ENCODE measurements at places on chromosomes 16 and 17. TPM values are rescaled to one million over a fixed set of nuclear protein-coding genes. Genes with fewer than 3 reads are reported as not detected.

Gene HEATR9
- total RNA-seq = 2.6 TPM

Gene AATK
- 0.55 TPM for total RNA-seq

Gene SNTB2
- 13.6 TPM for total RNA-seq

Gene LGALS9B
- total RNA-seq = not detected

Gene TOM1L1
- total RNA-seq = 0.33 TPM

Gene DDX42
- 122 TPM for total RNA-seq

Gene KRT222
- not detected for total RNA-seq

DNA sequence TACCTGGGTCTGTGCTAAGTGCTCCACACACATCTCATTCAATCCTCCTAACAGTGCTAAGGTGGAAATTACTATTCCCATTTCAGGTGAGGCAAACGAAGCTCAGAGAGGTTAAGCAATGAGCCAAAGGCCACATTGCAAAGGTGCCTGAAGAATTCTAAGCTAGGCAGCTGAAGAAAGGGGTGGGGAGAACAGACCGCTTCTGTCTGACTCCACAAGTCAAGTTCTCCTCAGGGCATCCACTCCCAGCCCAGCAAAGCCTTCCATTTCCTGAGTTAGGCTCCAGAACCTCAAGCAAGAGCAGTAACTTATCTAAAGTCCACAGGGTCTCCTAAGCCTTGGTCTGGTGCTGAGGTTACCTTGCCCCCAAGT lies 27.0 kb upstream of the MRPS23 start:
- no peak for DNase-seq
- H3K27ac ChIP-seq = no peak overlapping the region
- no peaks in the 10 kb centered on the region for H3K36me3 ChIP-seq

- H3K27ac ChIP-seq = no peak overlapping the region
- no peaks in the 10 kb centered on the region for H3K36me3 ChIP-seq
- no peaks in the 10 kb centered on the region for H3K27me3 ChIP-seq
- H3K4me1 ChIP-seq = peaks cover 36% of the 10 kb centered on the region
- H3K4me3 ChIP-seq = no peak overlapping the region
- no peak for DNase-seq
These were observed 9.3 kb downstream of the ZCCHC14 start for GRCh38 chr16:87483481-87483880.

DNA sequence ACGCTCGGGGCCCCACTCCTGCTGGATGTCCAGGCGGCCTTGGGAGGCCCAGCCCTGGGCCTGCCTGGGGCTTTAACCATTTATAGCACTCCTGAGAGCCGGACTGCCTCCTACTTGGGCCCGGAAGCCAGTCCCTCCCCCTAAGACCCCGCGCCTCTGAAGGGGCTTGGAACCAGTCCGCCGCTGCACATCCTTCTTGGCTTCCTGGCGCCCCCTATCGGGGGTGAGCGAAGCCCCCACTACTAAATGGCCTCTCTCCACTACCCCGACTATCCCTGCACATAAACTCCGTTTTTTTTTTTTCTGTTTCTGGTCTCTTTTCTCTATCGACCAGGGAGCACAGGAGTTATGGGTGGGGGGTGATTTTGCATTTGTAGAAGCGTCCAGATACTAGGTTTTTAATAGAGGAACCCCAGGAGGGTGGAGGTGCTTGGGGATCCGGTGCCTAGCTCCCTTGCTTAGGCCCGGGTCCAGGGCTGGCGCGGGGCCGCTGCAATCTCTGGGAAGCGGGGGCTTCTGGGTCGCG lies 633 bp upstream of the NOL3 start:
- peak overlapping the region; percentile 37 for H3K4me3 ChIP-seq
- no peaks in the 10 kb centered on the region for H3K36me3 ChIP-seq
- H3K27me3 ChIP-seq = peaks cover 60% of the 10 kb centered on the region
- peaks cover 35% of the 10 kb centered on the region for H3K4me1 ChIP-seq
- peak overlapping the region; percentile 57 for H3K27ac ChIP-seq

GRCh38 chr17:63476854-63477479 lies at the start of gene ACE:
TSS of gene ACE (plus strand) at chr17:63477061. CDS start at chr17:63477095, 34 bp downstream.
- peaks cover 7% of the 10 kb centered on the region for H3K27me3 ChIP-seq
- peaks cover 14% of the 10 kb centered on the region for H3K4me1 ChIP-seq
- no peak within 1 kb of the TSS for H3K4me3 ChIP-seq
- H3K27ac ChIP-seq = no peak within 1 kb of the TSS

GRCh38 chr17:45108595-45109521 lies 23.5 kb downstream of the PLCD3 start:
- no peak overlapping the region for H3K4me3 ChIP-seq
- H3K27me3 ChIP-seq = no peaks in the 10 kb centered on the region
- H3K36me3 ChIP-seq = peaks cover 18% of the 10 kb centered on the region
- H3K4me1 ChIP-seq = no peaks in the 10 kb centered on the region

- no peak for DNase-seq
- no peaks in the 10 kb centered on the region for H3K36me3 ChIP-seq
- no peak overlapping the region for H3K4me3 ChIP-seq
- H3K27me3 ChIP-seq = peaks cover 4% of the 10 kb centered on the region
These were observed 164.2 kb upstream of the LHX1 start for GRCh38 chr17:36773039-36773438.

- no peaks in the 10 kb centered on the region for H3K27me3 ChIP-seq
- H3K27ac ChIP-seq = no peak overlapping the region
- no peaks in the 10 kb centered on the region for H3K4me1 ChIP-seq
These were observed 69.2 kb upstream of the KIFC3 start for GRCh38 chr16:57871456-57871855.

GRCh38 chr17:77303620-77304019 lies 162.9 kb downstream of the SEC14L1 start:
- no peak overlapping the region for H3K4me3 ChIP-seq
- no peaks in the 10 kb centered on the region for H3K36me3 ChIP-seq
- no peak for DNase-seq
- H3K4me1 ChIP-seq = no peaks in the 10 kb centered on the region
- H3K27ac ChIP-seq = no peak overlapping the region
- no peaks in the 10 kb centered on the region for H3K27me3 ChIP-seq

DNA sequence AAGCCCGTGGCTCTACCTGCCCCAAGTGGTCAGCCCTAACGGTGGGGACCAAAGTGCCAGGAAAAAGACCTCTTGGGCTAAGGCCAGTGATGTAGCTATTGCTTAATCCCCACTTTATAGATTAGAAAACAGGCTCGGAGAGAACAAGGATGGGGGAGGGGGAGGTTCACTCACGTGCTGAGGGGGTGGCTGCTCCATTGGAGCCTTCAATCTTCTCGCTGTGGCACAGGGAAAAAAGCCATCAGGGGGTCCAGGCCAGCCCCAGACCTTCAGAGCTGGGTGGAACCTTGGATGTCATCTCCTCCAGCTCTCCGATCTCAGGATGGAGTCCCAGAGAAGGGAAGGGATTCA lies 45.9 kb downstream of the SRCIN1 start:
- peak overlapping the region; percentile 89 for H3K4me3 ChIP-seq
- H3K27ac ChIP-seq = no peak overlapping the region
- DNase-seq = no peak
- peaks cover 46% of the 10 kb centered on the region for H3K27me3 ChIP-seq

DNA sequence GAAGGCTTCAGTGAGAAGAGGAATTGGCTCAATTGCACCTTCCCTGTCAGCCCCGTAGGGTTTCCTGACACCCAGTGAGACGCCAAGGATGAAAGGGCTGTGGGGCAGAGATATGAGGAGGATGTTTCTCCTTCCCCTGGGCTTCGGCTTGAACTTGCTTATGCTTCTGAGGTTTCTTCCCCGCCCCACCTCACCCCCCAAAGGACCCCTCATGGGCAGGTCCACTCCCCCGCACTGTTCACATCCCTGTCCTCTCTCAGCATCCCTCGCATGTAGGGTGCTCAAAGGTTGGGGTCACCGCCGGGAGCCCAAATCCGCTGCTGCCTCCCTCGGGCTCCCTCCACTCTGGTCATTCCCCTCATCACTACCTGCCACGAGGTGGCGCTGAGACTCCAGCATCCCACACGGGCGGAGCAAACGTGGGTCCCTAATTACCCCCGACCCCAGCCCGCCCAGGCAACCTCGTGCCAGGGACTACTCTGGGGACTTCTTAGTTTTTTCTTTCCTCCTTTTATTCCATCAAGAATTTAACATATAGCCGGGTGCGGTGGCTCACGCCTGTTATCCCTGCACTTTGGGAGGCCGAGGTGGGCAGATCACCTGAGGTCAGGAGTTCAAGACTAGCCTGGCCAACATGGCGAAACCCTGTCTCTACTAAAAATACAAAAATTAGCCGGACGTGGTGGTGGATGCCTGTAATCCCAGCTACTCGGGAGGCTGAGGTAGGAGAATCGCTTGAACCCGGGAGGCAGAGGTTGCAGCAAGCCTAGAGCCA lies 3.3 kb upstream of the TRARG1 start:
- H3K27me3 ChIP-seq = peaks cover 9% of the 10 kb centered on the region
- peak; percentile 69 for DNase-seq
- H3K36me3 ChIP-seq = no peaks in the 10 kb centered on the region

All from CD8-positive, alpha-beta memory T cell (primary cell).